NCI-H1436 (cell line): ENCODE measurements at places on chromosomes 2 and 18.

DNA sequence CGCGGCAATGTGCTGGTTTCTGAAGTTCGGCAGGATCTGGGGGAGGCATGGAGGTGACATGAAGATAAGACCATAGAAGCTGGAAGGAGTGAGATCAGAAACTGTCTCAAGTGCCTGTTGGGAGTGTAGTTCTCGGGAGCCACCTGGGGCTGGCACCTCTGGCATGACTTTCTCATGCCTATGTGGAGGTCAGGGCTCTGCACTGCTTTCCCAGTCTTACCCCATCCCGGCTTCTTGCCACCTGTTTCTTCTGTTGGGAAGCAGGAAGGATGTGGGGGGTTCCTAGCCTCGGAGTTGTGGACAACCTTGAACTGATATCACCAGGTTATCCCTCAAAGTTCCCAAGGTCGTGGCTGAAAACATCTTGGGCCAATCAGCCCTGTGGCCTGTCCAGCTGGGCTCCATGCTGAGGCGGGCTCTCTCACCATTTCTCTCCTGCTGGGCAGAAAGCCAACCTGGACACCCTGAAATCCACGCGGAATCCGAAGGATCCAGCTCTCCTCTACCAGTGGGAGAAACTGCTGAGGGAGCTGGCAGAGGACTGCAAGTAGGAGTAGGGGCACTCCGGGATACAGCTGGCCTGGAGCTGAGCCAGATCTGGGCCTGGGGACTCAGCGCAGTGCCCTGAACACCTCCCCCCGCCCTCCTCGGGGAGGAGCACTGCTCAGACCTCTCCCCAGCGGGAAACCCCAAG lies 42.5 kb downstream of the FER1L5 start:
- no peak for DNase-seq

- DNase-seq = no peak
These were observed 268.4 kb downstream of the ATAD2B start for GRCh38 chr2:23658466-23658942.

DNA sequence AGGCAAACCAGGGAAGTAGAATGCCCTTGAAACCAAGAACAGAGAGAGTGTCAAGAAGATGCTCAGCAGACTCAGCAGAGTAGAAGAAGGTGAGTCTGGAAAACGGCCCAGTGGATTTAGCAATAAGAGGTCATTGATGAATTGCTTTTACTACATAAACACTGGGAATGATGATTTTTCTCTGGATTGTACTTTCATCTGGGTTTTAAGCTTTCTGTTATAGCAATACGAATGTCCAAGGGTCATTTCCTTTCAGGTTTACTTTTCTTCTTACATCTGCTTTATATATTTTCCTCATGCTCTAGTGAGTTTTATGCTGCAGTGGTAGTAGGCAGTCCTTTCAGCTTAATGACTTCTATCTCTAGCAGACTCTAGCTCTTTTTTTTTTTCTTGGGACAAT lies 16.9 kb downstream of the EML6 start:
- DNase-seq = no peak

GRCh38 chr2:222903234-222904220 lies 42.7 kb downstream of the ACSL3 start:
- DNase-seq = peak; percentile 35

DNA sequence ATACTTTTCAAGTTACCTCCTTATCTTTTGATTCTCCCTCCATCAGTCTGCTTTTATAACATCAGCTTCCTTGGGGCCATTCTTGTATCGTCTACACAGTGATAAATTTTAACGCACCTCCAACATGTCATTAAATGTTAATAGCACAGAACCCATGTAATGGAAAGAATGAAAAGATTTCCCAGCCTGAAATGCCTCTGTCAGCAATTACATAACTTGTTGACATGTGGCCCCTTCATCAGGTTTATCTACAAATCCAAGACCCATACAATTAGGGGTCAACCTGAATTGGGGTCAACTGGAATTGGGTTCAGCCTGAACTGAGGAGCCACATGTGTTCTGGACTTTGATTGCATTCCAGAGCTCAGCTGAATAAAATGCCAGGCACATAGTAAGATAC lies 148.2 kb upstream of the KLF7 start:
- DNase-seq = no peak

- no peak for DNase-seq
These were observed 455.0 kb upstream of the ST6GAL2 start for GRCh38 chr2:107340955-107341354.

- no peak for DNase-seq
These were observed 100.5 kb downstream of the SCG2 start for GRCh38 chr2:223501641-223502040.

- DNase-seq = no peak
These were observed 328.2 kb downstream of the SETBP1 start for GRCh38 chr18:45008694-45009413.

GRCh38 chr2:29293830-29294438 lies 178.7 kb downstream of the CLIP4 start:
- no peak for DNase-seq

DNA sequence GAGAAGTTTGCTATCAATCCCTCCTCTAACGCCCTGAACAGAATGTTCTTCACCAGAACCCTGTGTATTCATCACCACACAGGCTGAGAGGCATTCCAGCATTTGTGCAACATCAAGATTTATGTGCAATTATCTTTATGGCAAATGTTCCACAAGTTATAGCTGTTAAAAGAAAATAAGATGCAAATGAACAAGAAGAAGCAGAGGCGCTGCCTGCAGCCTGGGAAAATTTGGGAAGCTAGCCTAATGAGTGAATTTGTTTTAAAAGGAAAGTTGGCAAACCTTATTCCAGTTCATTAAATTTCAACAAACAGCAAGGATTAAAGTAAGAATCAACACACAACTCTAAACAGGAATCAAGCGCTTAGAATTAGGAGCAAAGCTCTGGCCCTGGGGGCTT lies 5.3 kb downstream of the TPO start:
- DNase-seq = no peak

GRCh38 chr2:240797914-240798313 lies 22.1 kb downstream of the KIF1A start:
- no peak for DNase-seq

GRCh38 chr2:216109962-216110614 lies 940 bp downstream of the XRCC5 start:
- DNase-seq = no peak

- no peak for DNase-seq
These were observed 60.1 kb upstream of the IL1RL1 start for GRCh38 chr2:102251042-102251848.

GRCh38 chr2:209146682-209147320 lies 277.0 kb upstream of the MAP2 start:
- DNase-seq = no peak

- DNase-seq = no peak
These were observed 47.2 kb downstream of the HK2 start for GRCh38 chr2:74881176-74881575.

GRCh38 chr2:149901231-149901859 lies 313.8 kb upstream of the MMADHC start:
- no peak for DNase-seq

- no peak for DNase-seq
These were observed 10.5 kb upstream of the ST3GAL5 start for GRCh38 chr2:85899284-85899683.

- no peak for DNase-seq
These were observed 41.8 kb upstream of the TMEM178A start for GRCh38 chr2:39623917-39624316.

DNA sequence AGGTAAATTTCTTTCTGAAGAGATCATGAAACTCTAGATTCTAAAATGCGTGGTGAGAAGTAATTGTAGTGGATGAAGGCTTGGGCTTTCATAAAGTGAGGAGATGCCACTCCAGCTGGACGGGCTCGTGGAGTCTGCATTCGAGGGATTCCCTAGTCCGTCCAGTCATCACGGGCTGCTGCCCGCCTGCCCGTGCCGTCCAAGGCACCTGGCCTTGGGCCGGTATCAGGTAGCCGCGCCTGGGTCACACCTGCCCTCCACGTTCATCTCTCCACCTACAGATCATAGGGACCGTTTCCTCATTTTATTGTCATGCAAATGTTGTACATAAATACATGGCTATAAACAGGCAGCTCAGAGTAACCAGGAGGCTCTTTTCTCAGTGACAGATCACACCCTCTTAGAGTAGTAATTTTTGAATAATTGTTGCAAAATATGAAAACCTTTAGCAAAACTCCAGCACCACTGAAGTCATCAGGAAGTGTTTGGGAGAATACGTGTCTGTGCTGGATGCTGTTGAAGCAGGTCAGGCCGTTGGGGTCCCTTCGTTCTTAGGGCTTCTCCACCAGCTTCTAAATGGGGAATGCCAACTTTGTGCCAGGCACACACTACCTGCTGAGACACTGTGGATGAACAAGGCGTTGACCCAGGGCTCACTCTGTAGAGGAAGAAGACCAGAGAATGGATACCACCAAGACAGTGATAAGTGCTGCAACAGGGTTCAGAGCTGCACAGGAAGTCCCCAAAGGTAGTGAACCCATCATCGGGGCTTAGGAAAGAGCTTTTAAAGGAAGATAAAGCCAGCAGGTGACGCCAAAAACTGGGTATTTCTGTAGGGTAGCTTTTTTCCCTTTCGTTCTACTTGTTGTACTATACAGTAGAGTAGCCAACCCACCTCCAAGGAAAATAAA lies 112.5 kb downstream of the FAM210A start:
- DNase-seq = no peak

GRCh38 chr2:20663196-20664070 lies 3.5 kb upstream of the GDF7 start:
- no peak for DNase-seq

DNA sequence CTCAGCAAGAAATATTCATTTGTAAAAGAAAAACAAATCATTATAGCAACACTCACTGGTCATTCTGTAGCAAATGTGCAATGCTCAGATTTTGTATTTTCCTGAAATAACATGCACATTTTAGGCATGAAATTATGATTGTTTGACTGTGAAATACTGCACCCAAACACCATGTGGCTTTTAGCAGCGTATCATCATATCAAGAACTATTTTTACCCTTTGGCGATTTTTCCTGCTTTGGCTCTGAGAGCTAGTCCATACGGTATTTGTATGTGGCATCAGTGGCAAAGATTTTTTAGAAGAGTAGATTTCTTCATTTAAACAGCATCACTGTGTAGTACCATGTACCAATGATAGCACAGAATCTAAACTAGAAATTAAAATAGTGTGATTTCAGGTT lies 493.1 kb downstream of the NR4A2 start:
- DNase-seq = no peak

DNA sequence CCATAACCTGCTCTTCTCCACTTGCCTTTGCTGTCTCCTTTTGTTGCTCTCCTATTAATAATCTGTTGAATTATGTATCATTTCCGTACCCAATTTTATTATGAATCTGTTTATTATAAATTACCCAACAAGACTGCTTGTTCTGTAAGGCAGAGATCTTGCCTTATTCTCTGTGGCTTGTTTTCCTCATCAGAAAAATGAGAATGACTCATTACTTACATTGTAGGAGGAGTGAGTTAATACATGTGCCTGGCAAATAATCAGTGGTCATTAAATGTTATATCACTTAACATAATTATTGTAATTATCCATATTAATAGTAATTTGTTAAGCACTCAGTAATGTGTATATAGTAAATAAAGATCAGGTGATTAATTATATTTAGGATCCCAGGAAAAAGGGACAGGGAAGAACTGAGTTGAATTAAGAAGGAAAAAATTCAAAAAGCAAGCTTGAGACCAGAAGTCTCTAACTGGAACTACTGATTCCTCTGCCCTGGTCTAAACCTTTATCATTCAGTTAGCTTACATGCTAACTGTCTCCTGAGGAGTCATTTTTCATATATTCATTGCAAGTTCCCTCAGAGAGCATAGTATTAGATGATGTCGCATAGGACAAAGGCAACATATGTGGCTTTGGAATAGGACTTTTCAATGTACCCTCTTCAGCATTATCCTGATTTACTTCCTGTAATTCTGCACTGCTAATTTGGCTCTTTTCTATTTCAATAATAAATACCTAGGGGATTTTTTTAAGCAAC lies 335.7 kb downstream of the GALNT13 start:
- DNase-seq = no peak

DNA sequence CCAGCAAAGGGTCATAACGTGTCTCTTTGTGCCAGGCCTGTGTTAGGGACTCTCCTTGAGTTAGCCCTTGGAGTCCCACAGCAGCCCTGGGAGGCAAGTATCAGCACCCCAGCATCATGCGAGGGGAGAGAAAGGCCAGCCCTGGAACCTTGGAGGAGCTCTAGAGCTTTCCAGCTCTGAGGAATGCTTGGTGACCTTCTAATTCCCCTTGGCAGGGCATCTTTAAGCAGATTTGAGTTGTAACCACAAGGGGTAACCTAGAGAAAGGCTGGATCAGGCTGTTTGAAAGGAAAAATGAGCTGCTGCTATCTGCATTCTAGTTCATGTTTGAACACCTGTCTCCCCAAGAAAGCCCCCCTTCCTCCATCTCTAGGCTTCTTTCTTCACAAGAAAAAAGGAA lies 23.8 kb upstream of the ODC1 start:
- DNase-seq = no peak

GRCh38 chr2:110744429-110744828 lies 12.1 kb downstream of the ACOXL start:
- no peak for DNase-seq
